Diencephalon (tissue), 1 donor: ENCODE measurements at places on chromosomes 5 and 9. TPM values are rescaled to one million over a fixed set of nuclear protein-coding genes. Genes with fewer than 3 reads are reported as not detected.

The FYB1 gene
- 5.8 TPM for total RNA-seq

The OTP gene
- 3.2 TPM for total RNA-seq

The INSL4 gene
- total RNA-seq, result not detected

The LCP2 gene
- 2.5 TPM for total RNA-seq

The TMOD1 gene
- total RNA-seq, result 5.5 TPM

The PCDHA13 gene
- total RNA-seq, result 9.9 TPM

The DCANP1 gene
- total RNA-seq, result not detected

The GDA gene
- 19.1 TPM for total RNA-seq

The MARVELD2 gene
- 3.0 TPM for total RNA-seq

The PPP3R2 gene
- 0.92 TPM for total RNA-seq

The CERCAM gene
- 10.4 TPM for total RNA-seq

The CCL28 gene
- total RNA-seq, result 0.46 TPM

The DCP2 gene
- total RNA-seq, result 74.5 TPM

The TUSC1 gene
- 11.5 TPM for total RNA-seq

The PCA3 gene
- 1.4 TPM for total RNA-seq

The SPDL1 gene
- total RNA-seq, result 29.8 TPM

The HK3 gene
- 1.2 TPM for total RNA-seq

The ASPN gene
- 2.3 TPM for total RNA-seq

The PCDHGC4 gene
- total RNA-seq, result 91.6 TPM

The VAV2 gene
- total RNA-seq, result 17.5 TPM

The GRXCR2 gene
- not detected for total RNA-seq
